ENCODE measurements at places on chromosomes 1 and 21. TPM values are rescaled to one million over a fixed set of nuclear protein-coding genes. Genes with fewer than 3 reads are reported as not detected.
A peak's percentile ranks its signal among the peaks of the same experiment; 100 is the strongest.

- DNase-seq, result peak; percentile 85
These were observed 3.5 kb upstream of the MKNK1 start for GRCh38 chr1:46607345-46608130.

GRCh38 chr1:201212056-201212455 is 21.4 kb downstream of the IGFN1 start:
- DNase-seq, result no peak

DNA sequence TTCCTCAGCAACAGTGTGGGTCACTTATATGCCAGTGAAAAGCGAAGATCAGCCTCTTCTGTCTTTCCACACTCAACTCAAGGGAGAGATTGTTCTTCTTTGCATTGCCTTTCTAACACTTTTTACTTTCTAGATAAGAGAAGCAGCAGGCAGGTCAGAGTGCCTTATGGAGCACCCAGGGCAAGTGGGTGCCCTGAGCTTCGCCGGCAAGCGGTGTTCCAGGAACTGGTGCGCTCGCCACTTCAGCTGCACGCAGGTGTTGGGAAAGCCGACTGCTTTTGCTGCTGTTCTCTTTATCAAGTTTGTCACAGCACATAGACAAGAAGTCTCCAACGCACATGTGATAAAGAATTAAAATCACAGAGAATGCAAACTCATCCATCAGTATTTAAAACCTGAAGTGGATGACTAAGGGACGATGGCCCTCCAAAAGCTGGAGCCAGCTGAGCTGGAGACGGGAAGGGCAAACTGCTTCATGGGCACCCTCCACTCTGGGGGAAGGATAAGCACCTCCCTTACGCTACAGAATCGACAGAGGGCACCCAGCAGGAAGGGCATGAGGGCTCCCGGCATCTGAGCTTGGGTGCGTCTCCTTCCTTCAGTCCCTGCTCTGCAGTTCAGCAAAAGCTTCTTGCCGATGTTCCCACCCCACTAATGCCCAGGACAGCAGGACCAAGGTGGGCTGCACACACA is 20.7 kb downstream of the UBE2G2 start:
- no peak for DNase-seq

DNA sequence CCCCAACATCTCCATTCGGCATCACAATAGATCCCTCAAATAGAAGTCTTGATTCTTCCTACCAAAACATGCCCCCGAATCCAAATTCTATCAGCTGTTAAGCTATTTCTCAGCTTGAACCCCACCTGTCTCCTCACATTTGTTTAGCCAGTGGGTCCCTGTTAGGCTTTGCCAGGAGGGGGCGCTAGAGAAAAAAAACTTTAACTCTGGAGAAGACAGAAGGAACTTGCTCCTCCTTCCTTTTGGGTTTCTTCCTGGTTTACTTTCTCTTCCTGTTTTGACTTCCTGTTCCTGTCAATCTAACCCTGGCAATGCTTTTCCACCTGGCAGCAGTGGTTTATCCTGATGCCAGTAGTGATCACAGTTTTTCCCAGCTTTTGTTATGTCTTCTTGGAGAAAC is 95.6 kb upstream of the KCNK1 start:
- DNase-seq, result peak; percentile 22

DNA sequence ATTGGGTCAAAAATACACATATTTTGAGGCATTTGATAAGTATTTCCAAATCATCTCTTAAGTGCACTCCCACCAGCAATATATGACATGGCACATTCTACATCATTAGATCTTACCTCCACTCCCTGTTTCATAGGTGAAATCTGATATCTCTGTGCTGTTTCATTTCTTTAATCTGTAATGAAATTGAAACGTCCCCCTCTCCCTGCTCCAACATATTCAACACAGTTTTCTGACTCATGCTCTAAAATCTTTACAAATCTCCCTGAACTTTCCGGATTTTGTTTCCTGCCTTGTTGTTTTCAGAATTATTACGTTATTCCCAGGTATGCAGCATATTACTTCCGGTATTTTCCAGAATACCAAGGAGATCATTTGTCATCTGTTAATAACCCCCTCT is 66.1 kb upstream of the AKT3 start:
- DNase-seq, result no peak

The CBS gene
- total RNA-seq, result 199 TPM

The C4BPB gene
- not detected for total RNA-seq

Measured in body of pancreas (tissue), 4 donors.